ENCODE measurements at places on chromosomes 1 and 21. TPM values are rescaled to one million over a fixed set of nuclear protein-coding genes. Genes with fewer than 3 reads are reported as not detected.
A peak's percentile ranks its signal among the peaks of the same experiment; 100 is the strongest.

DNA sequence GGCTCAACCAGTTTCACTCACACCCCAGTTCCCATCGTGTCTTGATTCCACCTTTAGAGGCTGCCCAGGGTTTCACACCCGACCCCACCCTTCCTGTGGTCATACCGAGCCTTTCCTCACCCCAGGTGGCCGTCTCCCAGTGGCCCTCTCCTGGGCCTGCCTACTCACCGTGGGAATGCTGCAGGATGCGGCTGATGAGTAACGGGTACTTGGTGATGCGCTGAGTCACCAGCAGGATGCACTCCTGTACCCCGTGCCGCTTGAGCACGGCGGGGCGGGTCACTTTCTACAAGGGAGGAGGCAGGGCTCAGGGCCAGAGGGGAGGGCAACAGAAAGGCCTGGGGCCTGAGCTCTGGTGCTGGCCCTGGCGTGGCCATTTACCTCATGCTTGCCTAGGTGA is 16.4 kb downstream of the ARHGEF2 start:
- H3K4me3 ChIP-seq, result no peak overlapping the region
- peaks cover 20% of the 10 kb centered on the region for H3K36me3 ChIP-seq
- DNase-seq, result peak; percentile 66
- H3K27me3 ChIP-seq, result no peaks in the 10 kb centered on the region
- peak overlapping the region; percentile 77 for H3K27ac ChIP-seq
- H3K4me1 ChIP-seq, result peaks cover 50% of the 10 kb centered on the region

Gene PKP1
- polyA plus RNA-seq, result 0.39 TPM

Gene KCNE1
- 2.4 TPM for polyA plus RNA-seq

Gene TNFRSF14
- polyA plus RNA-seq, result 59.6 TPM

GRCh38 chr1:41558761-41559171 is 74.3 kb upstream of the EDN2 start:
- peak; percentile 83 for DNase-seq
- H3K4me1 ChIP-seq, result peaks cover 7% of the 10 kb centered on the region
- H3K36me3 ChIP-seq, result no peaks in the 10 kb centered on the region
- H3K27ac ChIP-seq, result peak overlapping the region; percentile 12

Measured in heart right ventricle (tissue), 16 donors.